ENCODE measurements at places on chromosomes 2 and 18. TPM values are rescaled to one million over a fixed set of nuclear protein-coding genes. Genes with fewer than 3 reads are reported as not detected.

Gene CCBE1
- total RNA-seq = 24.2 TPM

Gene SP100
- 66.1 TPM for total RNA-seq

Gene ADCYAP1
- not detected for total RNA-seq

Gene CCDC74A
- total RNA-seq = 16.9 TPM

Gene CNGA3
- total RNA-seq = not detected

Gene STARD6
- not detected for total RNA-seq

Gene TEX44
- not detected for total RNA-seq

Gene SPP2
- total RNA-seq = not detected

Gene DNAJC5G
- total RNA-seq = not detected

Gene C2orf81
- total RNA-seq = 2.0 TPM
